Activated naive CD4-positive, alpha-beta T cell treated with anti-CD3 and anti-CD28 coated beads, Interleukin-2, amount 50 U/mL, for 72 hours (primary cell): ENCODE measurements at places on chromosomes 13 and 19.
A peak's percentile ranks its signal among the peaks of the same experiment; 100 is the strongest.

DNA sequence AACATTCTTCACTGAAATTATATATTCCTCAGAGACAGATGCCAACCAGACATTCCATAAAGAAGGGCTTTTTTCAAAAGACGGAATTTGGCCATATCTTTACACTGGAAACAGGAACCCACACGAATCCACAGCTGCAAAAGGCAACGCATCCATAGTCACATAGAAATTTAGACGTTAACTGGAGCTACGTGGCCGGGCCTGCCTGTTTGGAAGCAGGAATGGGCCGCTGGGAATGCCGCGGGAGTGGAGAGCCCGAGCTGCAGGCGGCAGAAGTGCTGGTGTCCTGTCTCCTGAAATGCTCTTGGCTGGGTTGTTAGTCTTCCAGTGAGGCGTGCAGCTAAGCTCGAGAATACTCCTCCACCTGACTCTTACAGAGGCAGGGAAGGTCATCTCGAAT lies 122.2 kb downstream of the KL start:
- DNase-seq, result no peak

- DNase-seq, result no peak
Observed at GRCh38 chr13:52994051-52994450, 34.6 kb upstream of the OLFM4 start.

- DNase-seq, result no peak
Observed at GRCh38 chr13:75788481-75788981, 152.4 kb downstream of the LMO7 start.

DNA sequence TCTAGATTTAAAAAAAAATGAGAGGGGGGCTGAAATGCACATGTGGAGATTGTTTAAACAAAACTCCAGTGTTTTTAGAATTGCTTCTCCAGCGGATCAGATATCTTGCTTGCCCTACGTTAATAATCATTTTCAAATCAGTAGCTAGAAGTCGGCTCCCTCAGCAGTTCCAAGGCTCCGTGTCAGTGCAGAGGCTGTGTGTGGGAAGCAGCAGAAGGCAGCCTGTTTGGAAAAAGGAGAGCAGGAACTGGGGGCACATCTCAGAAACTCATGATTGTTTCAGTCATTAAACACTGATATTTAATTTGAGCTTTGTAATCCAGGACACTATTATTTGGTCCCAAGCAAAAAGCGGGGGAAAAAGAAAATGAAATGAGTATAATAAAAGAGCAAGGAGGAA lies 50.9 kb downstream of the SOX21 start:
- no peak for DNase-seq

DNA sequence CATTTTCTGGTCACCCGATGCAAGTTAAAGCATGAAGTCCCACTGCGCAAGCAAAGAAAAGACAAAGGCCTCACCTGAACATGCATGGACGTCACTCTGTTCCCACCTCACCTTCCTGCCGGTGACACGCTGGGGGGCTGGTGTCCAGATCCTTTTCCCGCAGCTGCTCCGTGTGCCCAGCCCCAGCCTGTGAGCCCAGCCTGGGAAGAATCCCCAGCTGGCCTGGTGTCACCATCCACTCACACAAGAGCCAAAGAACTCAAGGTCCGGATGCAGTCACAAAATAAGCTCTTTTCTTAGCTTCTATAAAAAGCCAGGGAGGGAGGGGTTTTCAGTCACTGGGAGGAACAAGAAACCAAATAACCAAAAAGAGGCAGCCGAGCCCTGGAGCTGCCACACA lies 249.9 kb downstream of the COL4A1 start:
- no peak for DNase-seq

DNA sequence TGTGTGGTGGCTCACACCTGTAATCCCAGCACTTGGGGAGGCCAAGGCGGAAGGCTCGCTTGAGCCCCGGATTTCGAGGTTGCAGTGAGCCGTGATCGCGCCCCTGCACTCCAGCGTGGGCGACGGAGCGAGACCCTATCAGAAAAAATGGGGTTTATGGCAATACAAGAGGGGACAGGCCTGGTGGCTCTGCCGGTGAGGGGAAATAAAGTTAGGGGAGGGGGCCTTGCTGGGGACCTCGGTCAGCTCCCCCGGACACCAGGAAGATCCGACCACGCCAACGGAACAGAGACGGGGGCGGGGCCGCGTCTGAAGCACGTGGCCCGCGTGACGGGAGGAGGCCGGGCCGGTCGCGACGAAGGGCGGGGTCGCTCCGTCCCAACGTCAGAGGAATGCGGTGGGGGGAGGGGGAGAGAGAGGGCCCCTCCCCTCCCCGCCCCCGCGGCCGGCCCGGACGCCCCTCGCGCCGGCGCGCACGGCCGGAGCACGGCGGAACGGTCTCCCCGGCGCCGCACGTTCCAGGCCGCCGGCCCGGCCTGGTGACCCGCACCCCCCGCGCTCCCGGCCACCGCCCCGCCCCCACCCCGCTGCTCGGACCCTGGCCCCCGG lies 1.9 kb upstream of the HNRNPL start:
- DNase-seq, result peak; percentile 91

DNA sequence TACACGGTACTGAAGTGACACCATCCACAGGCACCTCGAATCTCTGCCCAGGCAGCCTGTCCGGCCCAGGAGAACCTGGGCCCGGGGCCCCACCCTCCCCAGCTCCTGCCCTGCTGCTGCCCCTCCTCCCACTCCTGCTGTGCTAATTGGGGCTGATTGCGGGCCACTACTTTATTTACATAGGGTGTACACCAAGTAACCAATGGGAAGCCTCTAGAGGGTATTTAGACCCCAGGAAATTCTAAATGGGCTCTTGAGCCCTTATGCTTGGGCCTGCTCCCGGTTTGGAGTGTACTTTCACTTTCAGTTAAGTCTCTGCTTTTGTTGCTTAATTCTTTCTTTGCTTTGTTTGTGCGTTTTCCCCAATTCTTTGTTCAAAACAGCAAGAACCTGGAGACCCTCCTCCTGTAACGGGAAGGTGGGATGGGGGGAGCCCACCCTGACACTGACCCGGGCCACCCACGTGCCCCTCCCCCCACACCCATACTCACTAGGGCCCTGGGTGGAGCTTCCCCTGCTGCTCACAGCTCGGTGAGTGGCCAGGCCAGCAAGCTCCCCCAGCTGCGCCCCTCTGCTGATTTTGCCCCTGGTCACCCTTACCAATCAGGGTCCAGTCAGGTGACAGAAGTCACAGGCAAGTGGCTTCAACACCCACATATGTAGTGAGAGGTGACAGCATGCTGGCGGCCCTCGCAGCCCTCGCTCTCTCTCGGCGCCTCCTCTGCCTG lies 9.4 kb downstream of the SCGB2B2 start:
- DNase-seq, result no peak

DNA sequence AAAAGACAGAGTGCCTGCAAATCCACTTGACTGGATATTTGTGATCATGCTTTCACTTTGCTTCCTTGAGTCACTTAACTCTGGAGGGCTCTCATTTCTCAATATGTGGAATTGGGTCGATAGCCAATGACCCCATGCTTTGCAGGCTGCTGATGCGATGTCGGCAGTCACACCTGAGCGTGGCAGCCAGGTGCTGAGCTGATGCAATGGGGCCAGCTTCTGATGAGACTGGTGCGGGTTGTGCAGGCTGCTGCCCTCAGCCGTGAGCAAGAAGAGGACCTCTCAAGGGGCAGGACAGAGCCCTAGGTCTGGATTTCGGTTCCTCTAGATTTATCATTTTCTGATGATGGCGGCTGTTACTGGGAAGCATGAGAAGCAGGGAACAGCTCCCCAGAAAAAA lies 334.1 kb downstream of the TEX29 start:
- no peak for DNase-seq

GRCh38 chr13:104586051-104586746 lies 1520.0 kb upstream of the SLC10A2 start:
- DNase-seq, result no peak

GRCh38 chr13:53398051-53398450 lies 369.4 kb downstream of the OLFM4 start:
- DNase-seq, result no peak

DNA sequence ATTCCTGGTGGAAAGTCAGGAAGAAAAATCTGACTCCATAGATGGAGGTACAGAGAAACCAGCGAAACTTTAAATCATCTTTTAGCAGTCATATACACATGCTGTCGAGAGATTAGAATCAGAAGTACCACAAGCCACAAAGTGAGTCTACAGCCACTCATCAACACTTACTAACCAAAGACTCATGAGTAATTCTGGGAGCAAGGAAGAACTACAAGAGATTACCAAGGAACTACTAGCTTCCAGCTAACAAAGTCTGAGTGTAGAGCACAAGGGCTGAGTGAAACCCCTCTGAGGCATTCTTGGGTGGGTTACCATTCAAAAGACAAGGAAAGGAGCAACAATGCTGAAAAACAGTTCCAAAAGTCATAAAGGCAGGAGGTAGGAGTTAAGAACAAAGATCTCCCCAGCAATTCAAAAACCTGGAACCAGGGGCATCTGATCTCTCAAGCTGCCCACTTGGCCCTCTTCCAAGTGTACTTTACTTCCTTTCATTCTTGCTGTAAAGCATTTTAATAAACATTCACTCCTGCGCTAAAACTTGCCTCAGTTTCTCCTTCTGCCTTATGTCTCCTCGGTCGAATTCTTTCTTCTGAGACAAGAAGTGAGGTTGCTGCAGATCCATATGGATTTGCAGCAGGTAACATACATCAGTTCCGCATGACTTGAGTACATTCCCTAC lies 13.0 kb downstream of the RBM26 start:
- no peak for DNase-seq

GRCh38 chr19:677201-677600 lies 1.0 kb downstream of the FSTL3 start:
- DNase-seq, result no peak

- DNase-seq, result no peak
Observed at GRCh38 chr13:95697052-95697680, 20.2 kb downstream of the DNAJC3 start.

- DNase-seq, result no peak
Observed at GRCh38 chr13:48567515-48568369, 34.9 kb upstream of the RCBTB2 start.

DNA sequence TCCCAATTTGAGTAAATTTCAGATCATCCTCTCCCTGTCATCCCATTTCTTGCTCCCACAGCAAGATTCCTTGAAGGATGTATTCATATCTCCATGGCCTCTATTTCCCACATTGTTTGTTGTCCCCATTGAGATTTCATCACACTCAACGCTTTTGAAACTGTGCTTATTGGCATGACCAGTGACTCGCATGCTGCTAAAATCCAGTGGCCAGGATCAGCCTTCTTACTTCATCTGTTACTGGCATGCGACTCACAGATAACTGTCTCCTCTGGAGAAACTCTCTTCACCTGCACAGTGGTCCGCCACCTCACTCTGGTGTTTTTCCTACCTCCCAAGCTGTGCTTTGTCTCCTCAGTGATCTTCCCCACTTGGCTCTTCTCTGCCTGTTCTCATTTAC lies 95.8 kb downstream of the WASF3 start:
- DNase-seq, result no peak

- DNase-seq, result no peak
Observed at GRCh38 chr19:41616792-41617621, 9.9 kb downstream of the CEACAM4 start.

DNA sequence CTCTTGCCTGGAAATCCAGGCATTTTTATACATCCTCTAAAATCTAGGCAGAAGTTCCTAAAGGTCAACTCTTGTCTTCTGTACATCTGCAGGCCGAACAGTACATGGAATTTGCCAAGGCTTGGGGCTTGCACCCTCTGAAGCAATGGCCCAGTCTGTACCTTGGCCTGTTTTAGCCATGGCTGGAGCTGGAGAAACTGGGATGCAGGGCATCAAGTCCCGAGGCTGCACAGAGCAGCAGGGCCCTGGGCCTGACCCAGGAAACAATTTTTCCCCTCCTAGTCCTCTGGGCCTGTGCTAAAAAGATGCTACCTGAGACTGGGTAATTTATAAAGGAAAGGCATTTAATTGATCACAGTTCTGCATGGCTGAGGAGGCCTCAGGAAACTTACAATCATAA lies 520.8 kb upstream of the MIR17HG start:
- DNase-seq, result no peak

GRCh38 chr13:44649104-44649428 lies 72.9 kb upstream of the TSC22D1 start:
- peak; percentile 62 for DNase-seq

DNA sequence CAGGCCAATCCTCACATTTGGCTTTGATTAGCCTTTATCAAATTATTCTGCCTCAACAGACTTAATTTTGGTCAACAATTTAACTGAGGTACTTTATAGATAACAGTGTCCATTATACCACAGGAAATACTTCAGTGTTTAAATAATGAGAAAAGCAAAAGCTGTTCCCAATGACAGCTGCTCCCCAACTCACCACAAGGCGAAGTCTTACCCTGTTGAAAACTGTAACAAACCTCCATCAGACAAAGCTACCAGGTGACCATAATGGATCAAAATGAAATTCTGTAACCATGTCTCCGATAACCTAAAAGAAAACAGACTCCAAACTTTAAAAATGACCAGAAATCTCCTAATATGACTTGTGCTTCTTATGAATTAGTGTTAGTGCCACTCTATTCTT lies 50.3 kb downstream of the ZNF44 start:
- DNase-seq, result no peak

DNA sequence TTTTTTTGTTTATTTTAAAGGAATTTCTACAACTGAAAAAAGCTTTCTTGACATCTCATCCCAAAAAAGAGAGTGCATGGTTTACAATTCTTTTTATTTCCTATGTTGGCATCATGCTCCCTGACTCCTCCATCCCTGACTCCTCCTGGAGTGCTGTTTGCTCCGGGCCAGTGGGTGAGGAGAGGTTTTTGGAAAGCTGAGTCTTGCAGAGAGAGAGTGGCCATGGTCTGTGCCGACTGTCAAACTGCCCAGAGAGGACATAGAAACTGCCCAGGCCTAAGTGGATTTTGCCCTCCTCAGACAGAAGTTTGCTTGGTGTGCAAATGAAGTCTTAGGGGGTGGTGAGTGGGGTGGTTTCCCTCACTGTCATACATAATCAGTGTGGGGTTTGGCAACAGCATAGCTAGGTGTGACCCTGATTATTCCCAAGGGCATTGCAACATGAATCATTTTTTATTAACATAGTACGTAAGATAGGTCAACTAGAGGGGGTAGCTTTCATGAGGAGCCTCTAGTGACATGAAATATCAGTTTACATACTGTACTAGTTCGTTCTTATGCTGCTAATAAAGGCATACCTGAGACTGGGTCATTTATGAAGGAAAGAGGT lies 179.8 kb upstream of the UBL3 start:
- DNase-seq, result no peak

DNA sequence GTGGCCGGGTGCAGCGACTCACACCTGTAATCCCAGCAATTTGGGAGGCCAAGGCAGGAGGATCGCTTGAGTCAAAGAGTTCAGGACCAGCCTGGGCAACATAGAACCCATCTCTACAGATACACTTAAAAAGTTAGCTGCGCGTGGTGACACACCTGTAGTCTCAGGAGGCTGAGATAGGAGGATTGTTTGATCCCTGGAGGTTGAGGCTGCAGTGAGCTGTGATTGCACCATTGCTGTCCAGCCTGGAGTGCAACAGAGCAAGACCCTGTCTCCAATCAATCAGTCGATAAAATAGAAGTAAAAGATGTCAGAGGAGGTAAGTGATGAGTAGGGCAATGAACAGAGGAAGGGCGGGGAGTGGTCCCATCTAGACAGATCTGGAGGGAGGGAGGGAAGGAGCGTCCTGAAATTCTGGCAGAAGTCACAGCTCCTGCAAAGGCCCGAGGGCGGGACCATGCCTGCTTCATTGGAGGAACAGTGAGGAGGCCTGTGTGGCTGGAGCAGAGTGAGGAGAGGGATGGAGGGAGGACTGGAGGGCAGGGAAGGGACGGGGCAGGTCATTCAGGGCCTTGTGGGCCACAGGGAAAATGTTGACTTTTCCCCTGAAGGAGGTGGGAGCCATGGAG lies 9.7 kb downstream of the SMIM24 start:
- DNase-seq, result no peak

GRCh38 chr19:57814505-57815246 lies at the start of gene ZNF552:
TSS of gene ZNF552 (minus strand) at chr19:57814913. CDS start at chr19:57814743, 170 bp downstream.
- peak; percentile 82 for DNase-seq

GRCh38 chr19:6481541-6482342 lies at the start of gene DENND1C:
TSS of gene DENND1C (minus strand) at chr19:6481787. CDS start at chr19:6481695, 92 bp downstream.
- peak; percentile 77 for DNase-seq
